Activated CD4-positive, alpha-beta T cell treated with anti-CD3 and anti-CD28 coated beads, Interleukin-2, amount 50 U/mL, for 16 hours (primary cell): ENCODE measurements at places on chromosomes 11 and 22.

DNA sequence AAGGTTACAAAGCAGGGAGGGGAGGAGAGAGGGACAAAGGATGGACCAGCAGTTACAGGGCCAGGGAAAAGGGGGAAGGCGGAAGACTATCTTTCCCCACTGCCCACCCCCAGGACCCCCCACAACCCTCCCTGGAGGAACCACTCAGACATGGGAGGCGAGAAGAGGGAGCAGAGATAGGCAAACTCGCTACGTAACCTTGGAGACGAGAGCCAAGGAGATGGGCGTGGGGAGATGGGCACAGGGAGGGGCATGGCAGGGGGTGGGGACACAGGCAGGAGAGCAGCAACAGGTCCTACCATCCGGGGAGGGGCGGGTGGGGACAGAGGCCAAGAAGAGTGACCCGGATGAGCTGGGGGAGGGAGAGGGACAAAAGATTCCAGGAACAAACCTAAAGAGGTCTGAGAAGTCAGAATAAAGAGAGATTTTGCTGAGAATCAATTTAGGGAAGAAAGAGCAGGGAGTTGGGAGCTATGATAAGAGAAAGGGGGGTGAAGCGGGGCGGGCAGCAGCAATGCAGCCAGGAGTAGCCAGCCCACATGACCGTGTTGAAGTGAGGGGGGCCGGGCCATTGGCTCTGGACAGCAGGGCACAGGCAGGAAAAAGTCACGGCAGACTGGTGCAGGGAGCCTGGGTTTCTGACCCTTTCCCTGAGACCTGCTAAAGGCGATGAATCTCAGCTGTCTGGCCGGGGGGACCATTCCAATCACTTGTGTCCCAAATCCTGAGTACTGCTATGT, 128.4 kb downstream of the BUD13 start:
- no peak for DNase-seq

GRCh38 chr11:41522899-41523672, 63.6 kb upstream of the LRRC4C start:
- DNase-seq, result no peak

DNA sequence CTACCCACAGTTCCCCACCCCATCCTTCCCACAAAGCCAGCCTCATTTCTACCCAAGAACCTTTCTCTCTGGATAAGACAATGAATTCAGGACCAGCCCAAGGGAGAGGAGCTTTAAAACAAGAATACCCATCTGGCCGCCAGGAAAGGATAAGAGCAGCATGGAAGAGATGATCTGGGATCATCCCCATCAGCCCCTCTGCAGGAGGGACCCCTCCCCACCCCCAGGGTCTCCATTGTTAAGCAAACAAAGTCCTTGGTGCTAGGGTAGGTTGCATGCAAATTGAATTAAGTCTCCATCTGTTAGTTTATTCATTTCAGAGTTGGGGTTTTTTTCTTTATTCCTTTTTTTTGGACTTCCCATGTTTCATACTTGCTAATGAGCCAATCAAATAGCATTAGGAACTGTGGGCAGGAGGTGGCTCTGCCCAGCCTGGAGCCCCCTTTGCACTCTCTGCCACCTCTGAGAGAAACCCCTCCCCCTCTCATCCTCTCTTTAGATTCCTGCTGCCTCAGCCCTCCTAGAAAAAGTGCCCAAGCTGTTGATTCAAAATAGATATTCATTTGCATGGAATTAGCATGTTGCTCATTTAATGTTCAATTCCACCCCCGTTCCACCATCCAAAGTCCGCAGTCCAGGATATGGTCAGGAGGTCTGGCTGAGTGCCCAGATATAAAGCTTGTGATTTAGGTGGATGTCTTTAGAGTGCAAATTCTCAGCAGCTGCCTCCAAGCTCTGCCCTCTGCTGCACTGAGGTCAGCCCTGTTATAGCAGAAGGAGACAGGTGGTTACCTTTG, 138.5 kb upstream of the NCAM1 start:
- no peak for DNase-seq

DNA sequence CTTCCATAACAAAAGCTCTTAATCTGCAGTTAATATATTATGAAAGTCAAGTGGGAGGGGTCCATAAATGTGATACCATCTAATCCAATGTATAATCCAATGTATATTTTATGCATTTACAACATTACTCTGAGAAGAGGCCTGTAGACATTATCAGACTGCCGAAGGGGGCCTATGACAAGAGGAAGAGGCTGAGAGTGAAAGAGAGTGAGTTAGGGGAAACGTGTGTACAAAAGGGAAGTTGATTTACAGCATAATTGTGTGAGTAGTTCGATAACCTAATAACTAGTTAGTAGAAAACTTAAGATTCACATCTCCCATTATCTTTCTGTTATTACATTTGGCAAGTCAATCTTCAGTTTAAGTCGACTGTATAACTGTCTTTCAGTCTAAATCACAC, 86.6 kb downstream of the DDX10 start:
- DNase-seq, result no peak

GRCh38 chr11:7314811-7315604, 63.3 kb downstream of the SYT9 start:
- no peak for DNase-seq

DNA sequence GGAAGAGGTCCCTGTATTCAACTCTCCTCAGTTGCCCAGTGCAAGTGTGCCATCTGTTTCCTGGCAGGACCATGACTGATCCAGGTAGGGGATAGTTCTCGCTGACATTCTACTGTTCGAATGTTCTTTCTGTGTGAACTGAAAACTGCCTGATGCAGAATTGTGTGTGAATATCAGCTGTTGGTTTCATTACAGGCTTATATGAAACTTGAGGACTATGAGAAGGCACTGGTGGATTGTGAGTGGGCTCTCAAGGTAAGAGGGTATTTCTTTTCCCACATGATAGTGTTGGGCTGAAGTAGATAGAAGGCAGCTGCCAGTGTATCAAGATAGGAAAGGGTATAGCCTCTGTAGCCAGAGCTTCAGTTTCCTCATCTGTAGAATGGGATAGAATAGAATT, 15.3 kb downstream of the TTC12 start:
- DNase-seq, result no peak

DNA sequence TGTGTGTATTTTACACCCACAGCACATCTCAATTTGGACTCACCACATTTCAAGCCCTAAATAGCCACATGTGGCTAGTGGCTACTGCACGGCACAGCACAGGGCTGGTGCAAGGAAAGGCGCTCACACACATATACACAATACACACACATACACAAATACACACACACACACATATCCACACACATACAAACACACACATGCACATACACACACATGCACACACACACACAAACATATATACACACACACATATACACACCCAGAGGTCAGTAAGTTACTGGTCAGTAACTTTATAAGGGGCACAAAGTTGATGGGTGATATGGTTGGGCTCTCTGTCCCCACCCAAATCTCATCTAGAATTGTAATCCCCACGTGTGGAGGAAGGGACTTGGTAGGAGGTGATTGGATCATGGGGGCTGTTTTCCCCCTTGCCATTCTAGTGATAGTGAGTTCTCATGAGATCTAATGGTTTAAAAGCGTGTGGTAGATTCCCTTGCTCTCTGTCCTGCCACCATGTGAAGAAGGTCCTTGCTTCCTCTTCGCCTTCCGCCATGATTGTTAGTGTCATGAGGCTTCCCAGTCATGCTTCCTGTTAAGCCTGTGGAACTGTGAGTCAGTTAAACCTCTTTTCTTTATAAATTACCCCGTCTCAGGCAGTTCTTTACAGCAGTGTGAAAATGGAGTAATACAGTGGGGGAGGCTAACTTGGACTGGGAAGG, 37.6 kb upstream of the DKK3 start:
- no peak for DNase-seq

- no peak for DNase-seq
Measured at GRCh38 chr11:72751116-72752087, 806 bp downstream of the ARAP1 start.

- DNase-seq, result no peak
Measured at GRCh38 chr11:59611570-59612565, 3.7 kb downstream of the OSBP start.

DNA sequence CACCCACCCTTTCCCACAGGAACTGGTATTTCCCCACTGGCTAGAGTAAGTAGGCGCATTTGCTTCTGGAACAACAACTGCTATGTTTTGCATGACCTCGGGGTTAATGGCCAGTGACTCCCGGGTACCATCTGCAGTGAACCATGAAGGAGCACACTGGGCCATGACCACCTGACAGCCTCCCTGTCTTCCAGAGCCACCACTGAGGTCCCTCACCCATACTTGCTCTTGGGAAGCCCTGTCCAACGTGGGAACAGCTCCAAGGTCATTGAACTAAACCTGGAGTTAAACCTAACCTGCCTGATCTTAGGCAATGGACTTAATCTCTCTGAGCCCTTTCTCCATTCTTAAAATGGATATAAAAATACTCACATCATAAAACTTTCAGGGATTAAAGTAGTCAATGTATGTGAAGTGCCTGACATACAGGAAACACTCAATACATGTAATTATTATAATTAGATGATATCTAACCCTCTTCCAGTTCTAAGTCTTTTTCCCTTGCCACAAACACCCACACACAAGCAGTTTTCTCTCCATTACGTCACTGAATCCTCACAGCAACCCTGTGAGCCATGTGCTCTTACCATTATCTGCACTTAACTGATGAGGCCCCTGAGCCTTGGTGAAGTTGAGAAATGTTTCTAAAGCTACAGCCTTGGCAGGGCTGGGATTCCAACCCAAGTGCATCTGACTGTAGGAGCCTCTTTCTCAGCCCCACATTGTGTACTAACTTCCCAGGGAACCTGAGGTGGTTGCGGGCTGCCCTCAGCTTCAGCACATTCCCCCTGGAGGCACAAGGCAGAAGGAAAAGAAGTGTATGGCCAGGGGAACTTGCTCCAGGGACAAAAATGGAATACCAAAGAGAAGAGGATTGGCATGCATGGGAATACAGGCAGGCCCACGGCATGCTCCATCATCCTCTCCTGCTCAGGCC, 74.5 kb upstream of the NCAM1 start:
- DNase-seq, result no peak

- DNase-seq, result no peak
Measured at GRCh38 chr22:17397756-17398547, 28.7 kb downstream of the CECR2 start.

DNA sequence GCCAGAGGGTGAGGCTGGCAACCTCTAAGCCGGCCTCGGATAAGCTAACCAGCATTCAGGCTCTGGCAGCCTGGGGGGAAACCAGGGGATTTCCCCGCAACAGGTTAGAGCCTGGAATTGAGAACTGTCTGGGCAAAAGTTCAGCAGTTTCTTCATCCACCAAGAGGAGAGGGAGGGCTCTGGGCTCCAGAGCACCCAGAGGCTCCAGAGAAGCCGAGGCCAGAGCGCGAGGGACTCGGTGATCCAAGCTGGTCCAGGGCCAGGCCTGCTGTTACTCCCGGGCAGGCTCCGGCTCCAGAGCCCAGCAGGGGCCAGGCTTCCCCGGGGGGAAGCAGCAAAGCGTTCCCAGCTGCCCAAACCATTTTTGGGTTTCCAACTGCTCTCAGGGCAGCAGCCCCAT, 13.3 kb upstream of the SH3BP1 start:
- no peak for DNase-seq

- no peak for DNase-seq
Measured at GRCh38 chr22:36493690-36494110, 12.3 kb upstream of the TXN2 start.

DNA sequence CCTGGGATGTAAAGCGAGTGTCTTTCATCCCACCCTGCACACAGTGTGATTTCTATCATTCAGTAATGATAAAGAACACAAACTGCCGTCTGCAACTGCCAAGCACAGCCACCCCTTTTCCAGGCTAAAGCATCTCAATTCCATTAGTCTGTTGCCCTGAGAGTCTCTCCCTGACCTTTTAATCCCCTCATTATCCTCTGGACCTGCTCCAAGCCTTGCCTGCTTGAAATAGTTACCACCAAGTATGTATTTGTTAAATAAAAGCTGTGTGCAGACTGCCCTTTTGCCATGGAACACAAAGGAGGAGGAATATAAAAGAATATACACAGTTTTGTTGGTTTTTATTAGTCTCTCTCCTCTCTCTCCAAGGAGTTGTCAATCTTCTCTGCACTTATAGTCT, 13.0 kb downstream of the GRAP2 start:
- DNase-seq, result no peak

GRCh38 chr22:32410459-32410858, 1.6 kb downstream of the RTCB start:
- DNase-seq, result no peak

DNA sequence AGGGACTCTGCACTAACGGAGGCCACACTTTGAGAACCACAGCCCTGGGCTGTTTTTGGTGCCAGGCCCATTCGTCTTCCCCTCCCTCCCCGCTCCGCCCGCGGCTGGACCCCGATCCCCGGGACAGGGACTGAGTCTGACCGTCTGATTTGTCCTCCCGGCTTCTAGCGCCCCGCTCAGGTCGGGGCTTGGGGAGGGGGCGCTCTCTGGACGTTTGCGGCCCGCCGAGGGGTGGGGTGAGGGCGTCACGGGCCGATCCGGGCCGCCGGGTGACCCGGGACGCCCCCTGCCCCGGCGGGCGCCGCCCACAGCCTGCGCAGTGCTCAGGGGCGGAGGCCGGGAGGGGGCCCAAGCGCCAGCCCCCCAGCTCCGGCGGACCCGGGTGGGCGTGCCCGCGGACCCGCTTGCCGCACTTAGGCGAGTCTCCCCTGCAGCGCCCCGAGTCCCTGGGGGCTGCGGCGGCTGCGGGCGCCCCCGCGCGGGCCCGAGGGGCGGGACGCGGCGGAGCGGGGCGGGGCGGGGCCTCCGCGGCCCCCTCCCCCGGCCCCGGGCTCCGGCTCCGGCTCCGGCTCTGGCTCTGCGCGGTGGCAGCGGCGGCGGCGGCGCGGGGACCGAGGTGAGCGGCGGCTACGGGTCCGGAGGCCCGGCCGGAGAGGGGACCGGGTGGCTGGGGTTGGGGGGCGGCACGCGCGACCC, 33.7 kb upstream of the PRR5 start:
- DNase-seq, result no peak

- DNase-seq, result no peak
Measured at GRCh38 chr11:78499971-78500370, 74.7 kb downstream of the NARS2 start.

DNA sequence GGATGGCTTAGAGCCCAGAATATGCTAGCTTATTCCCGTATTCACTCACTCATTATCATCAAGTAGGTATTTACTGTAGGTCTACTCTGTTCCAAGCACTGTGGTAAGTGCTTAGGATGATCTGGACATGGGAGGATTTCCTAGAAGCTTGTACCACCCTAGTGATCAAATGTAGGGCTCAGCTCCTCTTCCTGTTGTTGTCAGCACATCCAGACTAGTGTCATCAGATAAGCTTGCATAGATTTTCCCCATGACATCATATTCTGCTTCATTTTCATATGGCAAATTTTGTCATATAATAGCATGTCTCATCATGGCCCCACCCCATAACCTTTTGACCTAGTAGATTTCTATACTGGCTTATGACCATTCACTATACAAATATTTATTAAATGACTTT, 19.3 kb upstream of the NUCB2 start:
- DNase-seq, result no peak

- DNase-seq, result no peak
Measured at GRCh38 chr11:3081386-3081751, 24.1 kb upstream of the CARS1 start.
